ENCODE measurements at places on chromosomes 3 and 15.

- DNase-seq: no peak
Measured at GRCh38 chr3:84836961-84837360, 121.8 kb upstream of the CADM2 start.

GRCh38 chr15:81268881-81269601 is 54.9 kb downstream of the STARD5 start:
- no peak for DNase-seq

DNA sequence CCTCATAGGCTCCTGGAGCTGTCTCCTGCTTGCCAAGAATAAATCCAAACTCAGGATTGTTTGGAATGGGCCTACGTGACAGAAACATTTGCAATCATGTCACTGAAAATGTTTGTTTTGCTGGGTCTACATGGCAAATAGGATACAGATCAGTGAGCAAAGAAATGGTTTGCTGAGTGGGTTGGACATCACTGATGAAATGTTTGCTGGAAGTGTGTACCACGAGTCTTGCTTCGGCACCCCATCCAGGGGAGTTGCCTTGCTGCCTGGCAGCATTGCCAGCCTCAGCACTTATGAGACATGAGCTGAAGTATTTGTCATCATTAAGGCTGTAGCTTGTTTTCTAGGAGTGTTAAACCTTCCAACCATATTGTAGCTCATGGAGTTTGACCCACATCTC is 213.3 kb upstream of the CFAP20DC start:
- no peak for DNase-seq

DNA sequence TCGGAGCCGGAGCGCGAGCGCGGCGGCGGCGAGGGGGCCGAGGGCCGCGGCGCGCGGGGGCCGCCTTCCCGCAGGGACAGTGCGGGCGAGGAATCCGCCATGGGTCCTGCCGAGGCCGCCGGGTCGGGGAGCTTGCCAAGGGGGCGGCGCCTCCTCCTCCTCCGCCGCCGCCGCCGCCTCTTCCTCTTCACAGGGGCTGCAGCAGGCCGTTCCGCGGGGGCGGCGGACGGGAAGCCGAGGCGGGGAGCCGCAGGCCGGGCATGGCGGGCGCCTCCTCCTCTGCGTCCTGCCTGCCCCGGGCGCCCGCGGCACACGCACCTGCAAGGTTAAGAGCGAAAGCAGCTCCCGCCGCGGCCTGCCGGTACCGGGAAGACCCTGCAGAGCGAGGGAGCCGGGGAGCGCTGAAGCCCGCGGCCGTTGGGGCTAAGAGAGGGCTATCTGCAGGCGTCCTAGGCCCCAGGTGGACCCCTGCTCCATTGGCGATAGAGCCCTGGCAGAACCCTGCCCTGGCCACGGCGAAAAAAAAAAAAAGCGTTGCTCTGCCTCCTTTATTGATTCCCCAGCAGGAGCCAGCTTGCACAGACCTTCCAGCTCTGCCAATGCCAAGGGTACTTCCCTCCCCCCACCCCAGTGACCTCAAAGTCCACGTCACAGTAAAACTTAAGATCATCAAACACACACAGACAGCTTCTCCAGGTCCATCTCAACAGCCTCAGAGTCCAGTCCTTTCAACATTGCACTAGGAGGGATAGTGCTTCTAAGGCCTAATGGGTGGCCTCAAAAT is at the start of gene LYSMD2:
TSS of gene LYSMD2 (minus strand) at position 134 of the 784 bp plus-strand sequence. CDS start at position 101, 33 bp downstream.
- peak; percentile 56 for DNase-seq

- DNase-seq: no peak
Measured at GRCh38 chr15:72421484-72421883, 23.4 kb downstream of the TMEM202 start.

GRCh38 chr15:78875107-78875914 is 2.6 kb downstream of the MORF4L1 start:
- peak; percentile 23 for DNase-seq

- no peak for DNase-seq
Measured at GRCh38 chr3:20046556-20046955, 6.3 kb downstream of the KAT2B start.

GRCh38 chr3:115804713-115805119 is 181.4 kb downstream of the GAP43 start:
- DNase-seq: no peak

DNA sequence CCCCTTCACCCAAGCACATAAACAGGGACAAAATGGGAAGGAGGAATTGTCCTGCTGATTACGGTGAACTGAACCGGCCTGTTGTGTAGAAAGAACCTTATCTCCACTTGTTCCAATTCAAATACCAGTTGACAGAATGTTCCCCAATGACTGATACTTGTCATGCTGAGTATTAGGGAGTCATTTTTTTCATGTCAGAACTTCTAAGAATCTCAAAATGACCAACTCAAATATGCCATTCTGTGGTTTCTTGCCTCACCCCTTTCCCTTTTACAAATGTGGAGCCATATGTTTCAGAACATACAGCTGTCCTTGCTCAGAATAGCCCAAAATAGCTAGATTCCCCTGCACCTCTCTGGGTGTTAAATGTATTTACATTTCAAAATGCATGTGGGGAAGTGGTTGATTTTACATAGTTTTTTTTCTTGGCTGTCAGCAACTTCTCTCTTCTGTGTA is 405.9 kb upstream of the TBL1XR1 start:
- DNase-seq: peak; percentile 20

- DNase-seq: no peak
Measured at GRCh38 chr15:61946778-61947177, 113.5 kb downstream of the VPS13C start.

DNA sequence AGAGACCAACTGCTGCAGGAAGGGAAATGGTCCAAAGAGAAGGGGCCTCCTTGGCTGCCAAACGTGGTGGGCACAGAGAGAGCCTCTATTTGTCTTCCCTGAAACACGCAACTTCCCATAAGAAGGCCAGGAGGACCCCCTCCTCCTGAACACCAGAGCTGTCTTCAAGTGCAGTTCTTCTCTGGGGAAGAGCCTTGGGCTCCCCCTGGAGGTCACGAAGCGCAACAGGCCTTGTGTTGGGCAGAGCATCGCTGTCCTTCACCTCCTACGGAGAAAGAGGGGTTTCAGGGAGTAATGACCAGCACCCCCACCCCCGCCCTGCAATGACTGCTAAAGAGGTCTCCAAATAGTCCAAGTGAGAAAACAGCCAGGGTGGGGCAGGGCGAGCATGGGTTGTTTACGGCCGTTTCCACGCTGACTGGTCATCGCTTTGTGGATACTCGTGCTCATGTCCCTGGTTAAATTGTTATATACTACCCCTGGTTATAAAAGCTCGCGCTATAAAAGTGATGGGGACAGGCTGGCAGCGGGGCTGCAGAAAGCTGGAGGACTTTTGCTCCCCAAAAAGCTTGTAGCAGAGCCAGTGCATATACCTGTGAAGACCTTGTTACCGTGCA is 397.5 kb upstream of the ATP10A start:
- peak; percentile 16 for DNase-seq

GRCh38 chr15:98753726-98754656 is 105.7 kb downstream of the IGF1R start:
- no peak for DNase-seq

DNA sequence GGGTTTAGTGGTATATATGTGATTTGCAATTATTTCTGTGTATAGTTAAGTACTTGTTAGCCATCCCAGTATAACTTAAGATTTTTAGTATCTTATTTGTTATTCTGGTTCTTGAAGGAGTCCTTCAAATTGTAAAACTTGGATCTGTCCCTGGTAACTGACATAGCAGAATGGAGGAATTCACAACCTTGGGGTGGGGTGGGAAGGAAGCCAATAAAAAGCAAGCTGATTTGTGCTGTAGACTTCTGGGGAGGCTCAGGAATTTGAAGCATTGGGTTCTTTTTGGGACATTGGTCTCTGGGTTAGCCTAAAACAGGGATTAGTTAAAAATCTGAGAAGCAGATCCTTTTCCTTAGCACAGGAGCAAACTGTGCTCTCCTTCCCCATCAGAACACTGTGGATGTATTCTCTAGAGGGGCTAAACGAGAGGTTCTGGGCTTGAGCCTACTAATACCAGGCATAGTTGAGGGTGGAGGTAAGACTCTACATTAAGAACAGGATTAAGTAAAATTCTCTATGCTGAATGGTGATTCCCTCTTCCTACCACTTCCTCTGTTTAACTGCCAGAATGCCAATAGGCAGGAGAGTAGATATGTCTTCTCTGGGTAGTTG is 42.2 kb downstream of the GMPS start:
- no peak for DNase-seq

- DNase-seq: no peak
Measured at GRCh38 chr3:117018655-117019054, 309.1 kb downstream of the TUSC7 start.

GRCh38 chr3:180973543-180973942 is 16.0 kb downstream of the DNAJC19 start:
- no peak for DNase-seq

DNA sequence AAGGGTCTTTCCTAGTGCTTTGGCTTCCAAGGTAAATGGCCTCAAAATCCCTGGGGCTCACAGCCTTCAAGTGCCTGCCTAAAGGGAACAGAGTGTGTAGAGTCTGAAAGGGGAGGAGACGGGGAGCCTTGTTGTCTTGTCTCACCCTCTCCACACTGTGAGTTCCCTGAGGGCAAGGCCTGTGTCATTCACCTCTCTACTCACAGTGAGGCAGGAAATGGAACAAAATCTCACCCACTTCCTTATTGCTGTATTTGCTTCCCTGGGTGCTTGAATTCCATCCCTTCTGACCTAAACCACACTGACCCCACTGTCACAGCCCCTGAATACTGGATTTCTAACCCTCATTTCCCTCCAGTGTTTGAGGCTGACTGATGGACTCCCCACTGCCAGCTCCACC is 197.5 kb downstream of the EPHB1 start:
- no peak for DNase-seq

DNA sequence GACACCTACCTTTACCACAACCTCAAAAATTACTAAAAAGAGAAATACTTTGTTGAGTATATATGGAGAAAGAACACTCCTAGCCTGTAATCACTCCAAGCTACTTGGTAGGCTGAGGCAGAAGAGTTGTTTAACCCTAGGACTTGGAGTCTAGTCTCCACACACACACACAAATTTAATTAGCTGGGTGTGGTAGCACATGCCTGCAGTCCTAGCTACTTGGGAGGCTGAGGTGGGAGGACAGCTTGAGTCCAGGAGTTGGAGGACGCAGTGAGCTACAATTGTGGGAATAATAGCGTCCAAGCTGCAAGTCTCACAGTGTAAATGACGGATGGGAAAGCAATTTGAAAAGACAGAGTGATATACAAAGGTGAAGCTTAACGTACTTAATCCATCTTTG is 50.5 kb downstream of the LDHAL6B start:
- DNase-seq: no peak

- DNase-seq: no peak
Measured at GRCh38 chr3:134312072-134312872, 61.6 kb upstream of the RYK start.

DNA sequence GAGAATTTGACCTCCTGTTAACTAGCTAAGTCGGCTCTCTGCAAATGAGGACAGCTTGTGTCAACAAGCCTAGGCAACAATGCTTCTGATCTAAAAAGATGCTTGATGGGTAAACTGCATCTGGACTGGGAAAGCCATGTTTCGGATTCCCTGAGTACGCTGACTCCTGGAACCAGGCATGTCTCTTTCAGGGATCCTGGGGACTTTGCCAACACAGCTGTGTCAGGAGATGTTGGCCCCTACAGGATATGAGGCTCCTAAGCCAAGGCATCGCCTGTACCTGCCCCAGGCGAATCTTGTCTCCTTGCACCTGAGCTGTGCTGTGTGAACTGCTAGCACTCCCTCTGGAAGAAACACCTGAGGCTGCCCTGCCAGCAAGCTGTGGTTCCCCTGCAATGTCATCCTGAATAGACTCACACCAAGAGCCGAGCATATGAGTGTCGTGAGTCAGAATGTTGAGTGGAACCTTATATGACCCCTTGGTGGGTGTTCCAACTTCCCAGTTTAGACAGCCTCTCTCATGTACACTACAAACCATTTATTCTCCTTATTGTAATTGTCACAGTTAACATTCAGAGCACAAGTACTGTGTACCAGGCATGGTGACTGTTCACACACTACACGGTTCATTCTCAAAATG is 17.0 kb downstream of the EOGT start:
- DNase-seq: no peak

- peak; percentile 91 for DNase-seq
Measured at GRCh38 chr3:9168241-9168741, 81.2 kb downstream of the SRGAP3 start.

GRCh38 chr3:77326586-77326985 is 286.7 kb downstream of the ROBO2 start:
- no peak for DNase-seq

GRCh38 chr3:127668906-127669305 is 3.8 kb upstream of the ABTB1 start:
- DNase-seq: no peak

DNA sequence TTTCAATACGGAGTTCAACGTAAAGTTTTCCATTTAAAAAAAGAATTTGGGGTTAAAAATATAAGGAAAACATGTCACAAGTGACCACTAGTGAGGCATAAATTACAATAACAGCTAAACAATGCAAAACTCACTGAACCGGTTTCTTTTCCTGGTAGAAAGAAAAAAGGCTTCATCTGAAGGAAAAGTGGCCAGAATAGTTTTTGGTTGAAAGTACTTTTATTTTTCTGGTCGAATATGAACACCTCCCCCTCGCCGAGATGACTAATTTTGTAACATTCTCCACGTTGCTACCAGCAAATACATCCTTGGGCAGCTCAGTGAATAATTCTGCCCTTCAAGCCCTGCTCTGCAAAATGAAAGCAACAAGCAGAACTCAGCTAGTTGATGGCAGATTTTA is 3.9 kb upstream of the SRGAP3 start:
- DNase-seq: no peak

DNA sequence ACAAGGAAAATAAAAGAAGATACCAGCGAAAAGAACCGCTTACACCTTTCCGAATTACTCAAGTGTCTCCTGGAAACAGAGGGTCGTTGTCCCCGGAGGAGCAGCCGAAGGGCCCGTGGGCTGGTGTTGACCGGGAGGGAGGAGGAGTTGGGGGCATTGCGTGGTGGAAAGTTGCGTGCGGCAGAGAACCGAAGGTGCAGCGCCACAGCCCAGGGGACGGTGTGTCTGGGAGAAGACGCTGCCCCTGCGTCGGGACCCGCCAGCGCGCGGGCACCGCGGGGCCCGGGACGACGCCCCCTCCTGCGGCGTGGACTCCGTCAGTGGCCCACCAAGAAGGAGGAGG is 325 bp downstream of the ALCAM start:
- peak; percentile 18 for DNase-seq

DNA sequence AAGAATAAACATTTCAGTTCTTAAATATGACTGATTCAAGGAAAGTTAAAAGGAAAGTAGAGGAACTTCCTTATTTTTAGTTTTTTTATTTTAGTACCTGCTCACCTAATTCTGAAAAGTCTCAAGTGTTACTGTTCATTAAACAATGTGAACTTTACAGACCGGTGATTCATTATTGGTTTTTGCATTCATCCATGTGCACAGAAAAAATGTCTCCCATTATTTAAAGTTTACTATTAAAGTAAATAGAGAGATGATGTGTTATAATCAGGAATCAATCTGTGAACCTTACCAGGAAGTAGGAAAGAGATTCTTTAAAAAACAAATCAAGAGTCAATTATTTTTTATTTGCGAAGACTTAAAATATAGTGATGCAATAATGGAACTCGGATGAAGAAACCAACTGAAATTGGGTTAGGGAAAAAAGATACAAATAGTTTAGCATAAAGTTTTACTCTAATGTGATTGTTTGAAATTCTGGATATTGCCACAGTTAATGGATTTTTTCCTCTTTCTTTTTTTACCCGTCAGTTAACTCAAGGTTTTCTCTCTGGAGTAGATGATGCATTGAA is 119.4 kb upstream of the SAMMSON start:
- no peak for DNase-seq
